Uterus (tissue), 4 donors: ENCODE measurements at places on chromosomes 2 and 18.

DNA sequence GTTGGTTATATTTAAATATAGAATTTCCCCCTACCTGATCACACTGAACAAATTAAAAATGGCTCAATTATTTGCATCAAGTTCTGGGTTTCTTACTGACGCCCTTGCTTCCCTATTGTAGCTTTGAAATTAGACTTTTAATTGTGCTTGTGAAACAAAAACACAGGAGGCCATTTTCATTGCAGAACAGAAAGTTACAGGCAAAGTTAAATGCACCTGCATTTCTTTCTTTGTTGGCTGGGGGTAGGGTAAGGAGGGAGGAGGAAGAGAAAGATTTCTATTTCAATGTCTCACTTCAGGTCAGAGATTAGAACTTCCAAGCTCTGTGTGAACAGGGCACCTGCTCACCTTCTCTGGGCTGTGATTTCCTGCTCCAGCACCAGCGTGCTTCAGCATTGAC, 199.6 kb downstream of the BCL11A start:
- DNase-seq = no peak

DNA sequence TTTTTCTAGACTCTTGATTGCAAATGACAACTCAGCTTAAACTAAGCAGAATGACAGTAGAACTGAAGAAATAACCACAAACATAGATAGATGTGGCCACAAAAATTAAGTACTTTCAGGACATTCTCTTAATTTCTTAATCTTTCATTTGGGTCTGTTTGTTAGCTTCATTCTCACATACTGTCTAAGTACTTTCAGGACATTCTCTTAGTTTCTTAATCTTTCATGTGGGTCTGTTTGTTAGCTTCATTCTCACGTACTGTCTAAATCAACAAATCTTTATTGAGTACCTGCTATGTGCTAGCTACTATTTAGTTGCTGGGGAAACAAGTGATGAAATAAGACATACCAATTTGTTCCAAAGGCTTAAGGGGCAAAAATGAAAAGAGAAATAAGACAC, 35.1 kb downstream of the FAM117B start:
- DNase-seq = no peak

GRCh38 chr18:71797554-71797953, 746.6 kb downstream of the CBLN2 start:
- no peak for DNase-seq

DNA sequence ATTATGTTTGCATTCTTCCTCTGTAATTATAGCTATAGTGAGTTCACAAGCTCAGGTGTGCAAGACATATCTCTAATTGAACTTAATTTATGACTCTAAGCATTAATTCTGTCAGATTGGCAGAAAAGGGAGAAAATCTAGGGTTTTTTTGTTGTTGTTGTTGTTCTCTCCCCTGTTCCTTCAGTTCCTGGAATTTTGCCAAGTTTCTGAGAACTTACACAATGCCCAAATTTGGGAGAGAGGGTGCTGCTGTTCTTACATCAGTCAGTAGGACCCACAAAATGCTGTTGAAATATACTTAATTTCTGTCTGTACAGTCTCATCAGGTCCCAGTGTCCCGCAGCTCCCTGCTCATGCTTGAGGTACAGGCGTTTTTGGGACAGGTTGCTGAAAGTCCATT, 221.8 kb upstream of the RBMS1 start:
- no peak for DNase-seq

DNA sequence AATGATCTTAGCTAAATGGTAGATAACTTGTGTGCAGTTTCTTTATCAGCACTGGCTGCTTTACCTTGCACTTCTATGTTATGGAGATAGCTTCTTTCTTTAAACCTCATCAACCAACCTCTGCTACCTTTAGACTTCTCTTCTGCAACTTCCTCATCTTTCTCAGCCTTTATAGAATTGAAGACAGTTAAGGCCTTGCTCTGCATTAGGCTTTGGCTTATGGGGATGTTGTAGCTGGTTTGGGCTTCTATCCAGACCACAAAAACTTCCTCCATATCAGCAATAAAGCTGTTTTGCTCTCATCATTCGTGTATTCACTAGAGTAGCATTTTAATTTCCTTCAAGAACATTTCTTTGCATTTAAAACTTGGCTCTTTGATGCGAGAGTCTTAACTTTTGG, 123.7 kb downstream of the PIK3C3 start:
- no peak for DNase-seq

- no peak for DNase-seq
These were observed 40.7 kb downstream of the TRAPPC12 start for GRCh38 chr2:3420076-3420768.
